ENCODE measurements at places on chromosomes 7 and 10.

DNA sequence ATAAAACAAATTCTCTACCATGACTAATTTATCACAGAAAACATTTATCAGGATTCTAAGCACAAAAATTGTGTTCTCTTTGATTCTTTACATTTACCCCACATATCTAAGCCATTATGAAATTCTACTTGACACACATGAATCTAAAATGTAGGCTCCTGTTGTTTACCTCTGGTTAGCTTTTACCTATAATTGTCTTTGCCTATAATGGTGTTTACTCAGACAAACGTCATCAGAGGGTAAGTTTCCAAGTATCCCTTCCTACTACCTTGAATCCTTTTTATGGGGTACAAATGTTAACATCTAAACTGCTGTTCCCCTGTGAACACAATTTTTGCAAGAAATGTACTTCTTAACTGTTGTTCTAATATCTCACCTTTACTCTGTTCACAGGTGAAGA is 63.5 kb downstream of the MINDY3 start:
- no peak overlapping the region for H3K4me3 ChIP-seq
- no peaks in the 10 kb centered on the region for H3K27me3 ChIP-seq
- no peak overlapping the region for H3K27ac ChIP-seq
- DNase-seq = no peak
- H3K36me3 ChIP-seq = no peaks in the 10 kb centered on the region
- H3K4me1 ChIP-seq = no peaks in the 10 kb centered on the region

- H3K36me3 ChIP-seq = no peaks in the 10 kb centered on the region
- H3K27ac ChIP-seq = no peak overlapping the region
- no peak overlapping the region for H3K4me3 ChIP-seq
- H3K27me3 ChIP-seq = no peaks in the 10 kb centered on the region
- H3K4me1 ChIP-seq = no peaks in the 10 kb centered on the region
These were observed 215.7 kb downstream of the BAMBI start for GRCh38 chr10:28892818-28893547.

DNA sequence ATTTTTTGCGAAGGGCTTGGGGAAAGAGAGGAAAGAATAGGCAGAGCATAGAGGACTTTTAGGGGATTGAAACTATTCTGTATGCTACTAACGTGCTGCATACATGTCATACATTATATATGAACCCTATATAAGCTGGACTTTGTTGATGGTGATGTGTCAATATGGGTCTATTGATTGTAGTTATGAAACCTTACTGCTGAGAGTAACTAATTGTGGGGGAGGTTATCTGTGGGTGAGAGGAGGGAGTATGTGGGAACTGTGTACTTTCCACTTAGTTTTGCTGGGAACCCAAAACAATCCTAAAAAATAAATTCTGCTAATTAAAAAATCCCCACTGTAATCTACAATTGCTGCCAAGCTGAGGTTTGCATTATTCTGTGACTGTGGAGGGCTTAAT is 15.3 kb upstream of the CYP2C19 start:
- H3K4me3 ChIP-seq = no peak overlapping the region
- H3K27me3 ChIP-seq = no peaks in the 10 kb centered on the region
- H3K36me3 ChIP-seq = no peaks in the 10 kb centered on the region

- H3K4me3 ChIP-seq = no peak overlapping the region
- peaks cover 3% of the 10 kb centered on the region for H3K36me3 ChIP-seq
- DNase-seq = no peak
- H3K4me1 ChIP-seq = peaks cover 3% of the 10 kb centered on the region
These were observed 3.7 kb upstream of the UTF1 start for GRCh38 chr10:133226251-133226808.

DNA sequence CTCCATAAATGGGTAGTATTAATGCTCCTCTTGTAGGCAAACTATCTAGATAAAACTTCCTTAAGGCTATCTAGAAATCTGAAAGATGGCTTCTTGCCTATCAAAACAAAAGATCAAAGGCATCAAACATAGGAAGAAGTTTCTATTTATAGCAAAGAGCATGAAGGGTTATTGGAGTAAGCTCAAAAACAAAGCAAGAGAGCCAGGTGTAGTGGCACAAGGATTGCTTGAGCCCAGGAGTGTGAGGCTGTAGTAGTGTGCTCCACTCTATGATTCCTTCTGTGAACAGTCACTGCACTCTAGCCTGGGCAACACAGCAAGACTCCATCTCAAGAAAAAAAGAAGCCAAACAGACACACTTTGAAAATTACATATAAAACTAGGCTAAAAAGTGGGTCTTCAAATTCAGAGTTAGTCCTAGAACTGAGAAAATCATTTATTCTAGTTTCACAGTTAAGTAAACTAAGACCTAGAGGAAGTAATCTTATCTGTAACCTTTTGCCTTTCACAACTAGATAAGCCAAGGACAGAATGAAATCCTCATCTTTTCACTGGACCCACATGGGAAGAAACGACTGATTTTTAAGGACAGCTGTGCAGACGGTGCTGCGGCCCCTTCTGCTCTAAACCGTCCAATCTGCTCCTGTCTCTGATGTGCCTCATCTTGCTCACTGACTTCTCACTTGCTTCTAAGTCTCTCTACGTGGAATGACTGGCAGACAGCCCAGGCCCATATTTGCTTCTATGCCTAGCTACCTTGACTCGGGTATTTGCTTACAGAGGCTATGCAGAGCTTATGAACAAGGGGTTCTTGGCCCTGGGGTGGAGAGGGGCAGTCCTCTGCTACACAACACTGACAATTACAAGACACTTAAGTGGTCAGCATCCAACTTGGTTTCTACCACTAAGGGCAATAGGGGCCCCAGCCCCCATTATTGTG is 50.0 kb downstream of the ESYT2 start:
- H3K4me1 ChIP-seq = no peaks in the 10 kb centered on the region
- H3K27ac ChIP-seq = no peak overlapping the region
- H3K27me3 ChIP-seq = no peaks in the 10 kb centered on the region
- no peak overlapping the region for H3K4me3 ChIP-seq
- peaks cover 33% of the 10 kb centered on the region for H3K36me3 ChIP-seq
- no peak for DNase-seq

- no peak overlapping the region for H3K27ac ChIP-seq
- H3K27me3 ChIP-seq = no peaks in the 10 kb centered on the region
- H3K4me3 ChIP-seq = no peak overlapping the region
- DNase-seq = no peak
These were observed 70.2 kb downstream of the SLC39A12 start for GRCh38 chr10:18021725-18022480.

DNA sequence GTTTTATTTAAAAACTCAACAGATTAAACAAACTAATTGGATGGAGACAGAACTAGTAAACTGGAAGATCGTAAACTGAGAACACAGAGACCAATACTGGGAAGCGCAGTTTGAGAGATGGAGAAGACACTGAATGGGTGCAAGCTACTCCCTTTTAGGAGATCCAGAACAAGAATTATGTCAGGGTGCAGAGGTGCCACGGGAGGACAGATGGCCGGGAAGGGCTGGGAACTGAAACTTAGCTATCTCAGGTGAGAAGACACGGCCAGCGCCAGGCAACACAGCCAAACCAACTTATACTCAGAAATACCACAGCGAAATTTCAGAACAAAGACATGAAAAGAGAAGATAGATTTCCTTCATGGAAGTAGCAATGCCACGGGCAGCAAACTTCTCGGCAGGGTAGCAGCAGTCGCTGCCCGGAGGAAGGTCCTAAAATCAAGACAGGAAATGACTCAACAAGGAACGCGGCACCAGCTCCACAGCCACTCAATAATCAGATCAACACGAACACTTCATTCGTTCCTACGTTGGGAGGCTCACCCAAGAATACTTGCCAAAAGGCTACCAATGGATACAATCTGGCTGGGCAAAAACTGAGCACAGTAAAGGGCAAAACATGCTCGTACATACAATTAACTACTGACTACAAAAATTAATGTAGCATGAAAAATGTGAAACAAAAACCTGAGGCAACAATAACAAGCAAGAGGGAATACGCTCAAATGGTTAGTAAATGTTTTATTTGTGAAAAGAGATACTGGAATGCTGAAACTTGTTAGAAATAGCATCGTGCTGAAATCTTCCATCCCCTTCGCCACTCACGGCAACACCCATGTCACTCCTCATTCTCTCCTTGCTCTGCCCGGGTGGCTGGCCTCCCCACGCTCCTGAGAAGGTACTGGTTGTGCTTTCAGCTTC is 2.2 kb upstream of the LRRC27 start:
- H3K4me3 ChIP-seq = peak overlapping the region; percentile 5
- no peaks in the 10 kb centered on the region for H3K36me3 ChIP-seq
- peaks cover 6% of the 10 kb centered on the region for H3K4me1 ChIP-seq
- no peaks in the 10 kb centered on the region for H3K27me3 ChIP-seq
- no peak for DNase-seq

GRCh38 chr10:93701866-93702209 is 554 bp downstream of the FRA10AC1 start:
- H3K4me1 ChIP-seq = peaks cover 2% of the 10 kb centered on the region
- H3K27ac ChIP-seq = 0 out of 2 replicates have a peak overlapping the region, but pooled peaks have one; percentile 24
- DNase-seq = no peak
- peak overlapping the region; percentile 77 for H3K4me3 ChIP-seq

DNA sequence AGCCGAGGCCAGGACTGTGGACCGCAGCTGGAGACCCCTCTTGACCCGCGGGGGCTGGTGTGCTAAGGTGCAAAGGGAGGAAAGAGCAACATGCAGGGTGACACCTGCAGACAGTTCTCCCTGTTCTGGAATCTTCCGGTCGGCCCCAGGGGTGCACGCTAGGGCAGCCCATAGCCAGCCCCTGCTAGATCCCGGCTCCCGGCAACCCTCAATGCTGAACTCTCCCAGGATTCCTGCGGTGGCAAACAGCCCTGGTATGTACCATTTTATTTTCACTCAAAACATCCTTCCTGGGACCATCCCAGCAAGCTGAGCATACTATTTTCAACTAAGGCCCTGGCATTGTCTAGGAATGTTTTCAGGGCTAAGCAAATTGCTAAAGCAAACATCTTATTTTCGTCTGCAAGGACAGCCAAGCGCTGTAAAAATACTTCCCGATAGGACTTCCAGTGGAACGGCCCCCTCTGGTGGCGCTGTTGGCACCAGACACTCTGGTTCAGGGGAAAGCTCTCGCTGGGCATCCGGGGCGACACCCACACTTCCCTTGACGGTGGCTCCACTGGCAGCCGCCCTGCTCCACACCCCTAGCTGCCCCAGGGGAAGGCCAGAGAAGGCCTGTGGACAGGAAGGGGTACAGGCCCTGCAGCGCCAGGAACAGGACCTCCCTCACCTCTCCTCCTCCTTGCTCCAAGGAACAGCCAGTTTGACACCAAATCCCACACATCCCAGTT is 99.4 kb downstream of the CTBP2 start:
- no peaks in the 10 kb centered on the region for H3K36me3 ChIP-seq
- no peak overlapping the region for H3K27ac ChIP-seq
- H3K4me1 ChIP-seq = no peaks in the 10 kb centered on the region

DNA sequence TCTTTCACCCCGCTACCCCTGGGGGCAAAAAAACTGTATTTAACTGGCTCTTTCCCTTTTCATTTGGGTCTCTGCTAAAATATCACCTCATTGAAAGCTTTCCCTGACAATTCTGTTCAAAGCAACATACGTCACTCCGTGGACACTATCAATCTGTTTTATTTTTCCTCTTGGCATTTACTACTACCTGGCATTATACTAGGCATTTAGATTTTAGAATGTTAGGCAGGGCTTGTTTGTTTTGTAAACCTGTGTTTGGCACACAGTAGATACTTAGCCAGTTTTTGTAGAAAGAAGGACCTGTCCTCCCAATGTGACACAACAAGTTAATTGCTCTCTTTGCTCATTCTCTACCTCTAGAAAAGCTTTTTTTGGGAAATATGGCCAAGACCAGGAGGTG is 26.5 kb upstream of the PDK4 start:
- no peaks in the 10 kb centered on the region for H3K4me1 ChIP-seq
- H3K27ac ChIP-seq = no peak overlapping the region
- no peaks in the 10 kb centered on the region for H3K36me3 ChIP-seq
- no peak for DNase-seq
- no peak overlapping the region for H3K4me3 ChIP-seq
- no peaks in the 10 kb centered on the region for H3K27me3 ChIP-seq

DNA sequence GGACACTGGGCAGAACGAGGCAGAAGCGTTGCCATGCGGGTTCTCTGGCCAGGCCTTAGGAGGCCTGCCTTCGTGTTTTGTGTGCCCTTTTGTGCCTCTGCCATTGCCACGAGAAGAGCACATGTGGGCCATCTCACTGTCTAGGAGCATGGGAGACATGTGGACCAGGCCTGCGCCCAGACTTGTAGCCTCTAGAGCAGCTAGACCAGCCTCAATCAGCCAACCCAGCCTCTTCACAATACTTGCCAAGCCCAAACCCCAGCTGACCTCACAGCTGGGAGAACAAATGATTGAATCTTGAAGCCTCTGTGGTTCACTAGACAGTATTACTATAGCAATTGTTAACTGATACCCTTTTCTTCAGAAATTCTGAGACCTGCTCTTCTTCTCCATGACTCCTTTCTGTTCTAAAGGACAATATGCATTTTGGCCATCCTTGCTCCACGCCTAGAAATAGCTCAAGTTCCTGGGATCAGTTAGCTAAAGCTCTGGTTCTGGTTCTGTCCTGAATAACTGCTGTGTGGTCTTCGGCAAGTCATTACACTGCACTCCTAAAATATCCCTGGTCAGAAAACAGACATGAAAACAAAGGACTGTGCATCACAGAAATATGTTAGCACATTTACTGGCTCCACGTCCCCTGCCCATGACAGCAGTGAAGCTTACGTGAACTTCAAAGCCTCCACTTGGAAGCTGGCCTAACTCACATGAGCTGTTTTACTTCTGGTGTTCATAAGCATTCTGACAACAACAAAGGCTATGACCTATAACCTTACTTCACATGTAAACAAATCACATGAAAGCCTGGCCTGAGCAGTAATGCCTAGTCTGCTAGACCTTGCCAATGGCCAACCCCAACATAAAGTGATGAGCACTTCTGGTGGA is 72.3 kb upstream of the MKRN1 start:
- peaks cover 2% of the 10 kb centered on the region for H3K4me1 ChIP-seq
- no peaks in the 10 kb centered on the region for H3K27me3 ChIP-seq
- H3K36me3 ChIP-seq = no peaks in the 10 kb centered on the region

DNA sequence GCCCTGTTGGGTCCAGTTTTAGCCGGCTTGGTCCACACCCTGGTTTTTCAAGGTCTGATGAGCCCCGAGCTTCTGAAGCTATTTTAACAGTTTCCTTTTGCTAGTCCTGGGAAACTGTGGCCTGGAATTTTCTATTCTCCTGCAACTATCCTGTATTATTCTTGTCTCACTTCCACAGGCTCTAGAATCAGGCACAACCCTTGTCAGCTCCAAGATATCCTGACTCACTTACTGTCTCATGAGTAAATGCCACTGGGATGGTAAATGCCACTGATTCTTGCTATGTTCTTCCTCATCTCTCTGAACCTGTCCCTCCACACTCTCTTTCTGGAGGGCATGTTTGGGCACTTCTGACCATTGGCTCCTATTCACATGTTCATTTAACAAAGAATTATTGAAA is 611.5 kb upstream of the IGFBP3 start:
- H3K36me3 ChIP-seq = no peaks in the 10 kb centered on the region
- DNase-seq = no peak
- H3K4me3 ChIP-seq = no peak overlapping the region
- peaks cover 27% of the 10 kb centered on the region for H3K27me3 ChIP-seq
- no peak overlapping the region for H3K27ac ChIP-seq

GRCh38 chr7:148972375-148972774 is 55.9 kb downstream of the PDIA4 start:
- no peak overlapping the region for H3K4me3 ChIP-seq
- no peak for DNase-seq
- H3K27ac ChIP-seq = no peak overlapping the region
- peaks cover 8% of the 10 kb centered on the region for H3K4me1 ChIP-seq
- no peaks in the 10 kb centered on the region for H3K36me3 ChIP-seq

- H3K4me1 ChIP-seq = peaks cover 13% of the 10 kb centered on the region
- H3K4me3 ChIP-seq = no peak overlapping the region
- no peaks in the 10 kb centered on the region for H3K36me3 ChIP-seq
- no peak overlapping the region for H3K27ac ChIP-seq
- no peak for DNase-seq
- H3K27me3 ChIP-seq = peaks cover 58% of the 10 kb centered on the region
These were observed 162.6 kb downstream of the UBE2H start for GRCh38 chr7:129790136-129790535.
